Aorta (tissue), 5 donors: ENCODE measurements at places on chromosomes 7 and 10. TPM values are rescaled to one million over a fixed set of nuclear protein-coding genes. Genes with fewer than 3 reads are reported as not detected.

Gene ACTL6B
- total RNA-seq, result not detected

Gene NIPSNAP2
- total RNA-seq, result 40.9 TPM

Gene UCMA
- not detected for total RNA-seq

Gene PAOX
- 8.7 TPM for total RNA-seq

Gene XRCC2
- 0.19 TPM for total RNA-seq

Gene AGAP5
- total RNA-seq, result 13.2 TPM

Gene HOXA2
- total RNA-seq, result 4.7 TPM

Gene ZWINT
- total RNA-seq, result 1.8 TPM

Gene MTG1
- 25.9 TPM for total RNA-seq

Gene CYP2W1
- total RNA-seq, result not detected

Gene SAMD9
- total RNA-seq, result 13.7 TPM

Gene CCL24
- total RNA-seq, result 1.1 TPM

Gene FAM180A
- total RNA-seq, result 61.8 TPM

Gene TPK1
- 11.5 TPM for total RNA-seq

Gene ELFN1
- total RNA-seq, result 4.8 TPM

Gene ZCWPW1
- total RNA-seq, result 2.2 TPM

Gene MYOZ1
- total RNA-seq, result 13.1 TPM

Gene PRF1
- total RNA-seq, result 6.1 TPM

Gene SYT15
- 24.8 TPM for total RNA-seq

Gene ABCB8
- 30.8 TPM for total RNA-seq

Gene NRG3
- total RNA-seq, result 0.87 TPM

Gene AGR3
- not detected for total RNA-seq

Gene H2BK1
- total RNA-seq, result not detected

Gene GOT1
- 13.7 TPM for total RNA-seq

Gene BEND7
- 24.0 TPM for total RNA-seq

Gene TMEM176A
- 77.7 TPM for total RNA-seq

Gene MLXIPL
- total RNA-seq, result 2.0 TPM

Gene GSTO2
- 3.5 TPM for total RNA-seq

Gene ASAH2
- 2.3 TPM for total RNA-seq

Gene GIMAP2
- total RNA-seq, result 11.5 TPM

Gene UTF1
- total RNA-seq, result not detected
